ENCODE measurements at places on chromosomes 5 and 9. TPM values are rescaled to one million over a fixed set of nuclear protein-coding genes. Genes with fewer than 3 reads are reported as not detected.

DIRAS2 gene
- polyA plus RNA-seq = not detected

FIBCD1 gene
- 1.4 TPM for polyA plus RNA-seq

FNIP1 gene
- polyA plus RNA-seq = 5.3 TPM

SLC34A3 gene
- not detected for polyA plus RNA-seq

PDE6A gene
- polyA plus RNA-seq = not detected

NMUR2 gene
- polyA plus RNA-seq = not detected

TMOD1 gene
- polyA plus RNA-seq = 0.15 TPM

NRARP gene
- 0.17 TPM for polyA plus RNA-seq

PRRX2 gene
- 37.4 TPM for polyA plus RNA-seq

LTC4S gene
- polyA plus RNA-seq = 0.88 TPM

SPINK9 gene
- not detected for polyA plus RNA-seq

DNA sequence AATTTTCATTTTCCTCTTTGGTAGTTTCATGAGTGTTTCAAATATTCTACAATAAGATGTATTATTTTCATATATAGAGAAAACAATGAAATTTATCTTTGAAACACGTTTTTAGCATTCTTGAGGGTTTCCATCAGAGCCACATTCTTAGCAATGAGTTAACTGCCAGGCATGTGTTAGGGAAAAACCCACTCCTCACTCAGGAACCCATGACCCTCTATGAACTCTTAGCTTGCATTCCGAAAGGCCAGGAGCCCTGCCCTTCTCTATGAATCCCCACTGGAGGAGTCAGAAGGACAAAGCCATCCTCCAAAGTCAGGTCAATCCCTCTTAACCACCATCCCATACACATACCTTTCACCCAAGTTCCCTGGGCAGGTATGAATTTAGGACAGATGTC, 57.5 kb downstream of the ADAMTS12 start:
- DNase-seq = no peak

GRCh38 chr9:105172436-105172835, 72.0 kb upstream of the SLC44A1 start:
- no peak for DNase-seq

DNA sequence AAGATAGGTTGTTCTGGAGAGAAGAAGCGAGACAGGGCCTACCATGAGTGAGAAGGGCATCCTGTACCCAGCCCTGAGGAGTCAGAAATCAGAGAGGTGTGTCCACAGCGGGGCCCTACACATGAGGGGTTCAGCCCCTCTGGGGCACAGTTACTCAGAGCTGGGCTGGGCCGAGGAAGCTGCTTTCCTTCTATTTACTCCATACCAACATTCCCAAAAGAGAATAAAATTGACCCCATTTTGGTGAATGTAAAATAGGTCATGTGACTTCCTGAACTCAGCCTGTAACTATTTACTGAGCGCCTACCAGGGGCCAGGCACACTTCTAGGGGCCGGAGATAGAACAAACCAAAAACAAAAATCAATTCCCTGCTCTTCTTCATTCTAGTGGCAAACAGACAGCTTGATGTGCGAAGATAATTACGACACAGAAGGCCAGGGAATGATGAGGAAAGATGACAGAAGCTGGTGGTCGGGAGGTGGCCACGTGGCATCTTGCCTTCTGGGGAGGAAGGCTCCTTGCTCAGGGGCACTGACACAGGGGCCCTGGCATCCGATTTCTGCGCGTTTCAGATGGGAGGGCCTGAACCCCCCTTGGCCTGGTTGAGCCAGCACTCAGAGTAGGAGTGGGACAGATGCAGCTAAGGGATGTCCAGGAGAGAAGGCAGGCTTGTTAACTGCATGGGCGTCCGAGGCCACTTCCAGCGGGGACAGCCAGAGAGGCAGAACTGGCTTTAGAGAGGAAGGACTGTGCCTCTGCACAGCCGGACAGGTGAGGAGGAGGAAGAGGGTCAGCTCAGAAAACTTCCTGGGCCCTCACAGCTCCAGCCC, 121.8 kb downstream of the NSG2 start:
- DNase-seq = no peak

DNA sequence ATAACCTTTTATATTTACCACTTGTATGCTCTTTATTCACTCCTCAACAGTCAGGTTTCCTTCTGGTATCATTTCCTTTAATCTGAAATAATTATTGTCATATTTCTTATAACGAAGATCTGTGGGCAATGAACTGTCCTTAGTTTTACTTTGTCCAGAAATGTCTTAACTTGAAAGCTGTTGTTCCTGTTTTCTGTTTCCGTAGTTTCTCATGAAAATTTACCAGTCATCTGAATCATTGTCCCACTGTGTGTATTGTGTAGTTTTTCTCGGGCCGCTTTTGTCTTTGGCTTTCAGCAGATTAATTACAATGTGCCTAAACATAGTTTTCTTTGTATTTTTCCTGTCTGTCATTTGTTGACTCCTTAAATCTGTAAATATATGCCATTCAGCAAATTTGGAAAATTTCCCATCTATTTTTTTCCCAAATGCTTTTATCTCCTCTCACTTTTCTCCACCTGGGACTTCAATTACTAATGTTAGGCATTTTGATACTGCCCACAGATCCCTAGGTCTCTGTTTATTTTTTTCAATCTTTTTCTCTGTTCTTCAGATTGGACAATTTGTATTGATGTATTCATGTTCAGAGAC, 74.9 kb downstream of the PDE8B start:
- DNase-seq = no peak

GRCh38 chr5:123444016-123444415, 20.8 kb upstream of the CEP120 start:
- no peak for DNase-seq

GRCh38 chr9:95317893-95318211, 343 bp upstream of the FANCC start:
- no peak for DNase-seq

DNA sequence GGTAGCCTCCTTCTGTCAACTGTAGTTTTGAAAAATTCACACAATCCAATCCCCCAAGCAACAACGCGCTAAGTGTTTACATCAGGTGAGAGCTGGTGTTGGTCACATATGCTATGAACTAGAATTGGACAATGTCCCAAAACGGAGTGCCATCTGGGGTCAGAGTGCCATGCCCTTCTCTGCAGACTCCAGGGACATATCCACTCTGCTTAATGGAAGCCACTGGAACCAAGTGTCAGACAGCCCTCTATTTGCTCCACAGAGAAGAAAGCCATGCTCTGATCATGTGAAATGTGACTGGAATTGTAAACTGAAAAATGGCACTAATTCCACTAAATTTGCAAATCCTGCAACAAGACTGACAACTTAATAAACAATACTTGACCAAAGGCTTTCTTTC, 12.2 kb downstream of the ABCA1 start:
- DNase-seq = no peak

GRCh38 chr9:21070906-21071305, 6.8 kb downstream of the IFNB1 start:
- DNase-seq = no peak

GRCh38 chr9:14400658-14400995, 86.7 kb upstream of the NFIB start:
- DNase-seq = no peak

- DNase-seq = no peak
Observed at GRCh38 chr9:95177617-95178016, 139.9 kb downstream of the FANCC start.

GRCh38 chr5:140567136-140567818, 2.6 kb downstream of the SLC35A4 start:
- no peak for DNase-seq

GRCh38 chr9:111621895-111622480, 9.1 kb upstream of the DNAJC25 start:
- no peak for DNase-seq

GRCh38 chr9:113548221-113549041, 84.9 kb downstream of the RGS3 start:
- DNase-seq = no peak

GRCh38 chr5:113047234-113047633, 70.6 kb downstream of the DCP2 start:
- DNase-seq = no peak

DNA sequence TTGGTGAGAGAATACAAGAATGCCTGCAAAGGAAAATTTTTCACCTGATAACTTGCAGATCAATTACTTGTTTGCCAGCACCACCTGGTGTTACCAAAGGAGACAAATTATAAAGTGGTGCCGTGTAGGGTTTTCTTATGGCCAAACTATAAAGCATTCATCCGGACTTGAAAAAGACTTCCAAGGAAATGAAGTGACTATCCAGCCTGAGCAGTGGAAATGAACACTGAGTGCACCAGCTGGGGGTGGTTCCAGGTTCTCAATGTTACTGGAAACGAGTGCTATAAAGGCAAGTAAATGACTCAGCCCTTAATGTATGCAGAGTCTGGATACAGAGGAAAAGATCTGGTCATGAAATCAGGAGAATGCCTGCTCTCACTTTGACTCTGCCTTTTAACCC, 113.1 kb downstream of the DNAH5 start:
- DNase-seq = no peak

DNA sequence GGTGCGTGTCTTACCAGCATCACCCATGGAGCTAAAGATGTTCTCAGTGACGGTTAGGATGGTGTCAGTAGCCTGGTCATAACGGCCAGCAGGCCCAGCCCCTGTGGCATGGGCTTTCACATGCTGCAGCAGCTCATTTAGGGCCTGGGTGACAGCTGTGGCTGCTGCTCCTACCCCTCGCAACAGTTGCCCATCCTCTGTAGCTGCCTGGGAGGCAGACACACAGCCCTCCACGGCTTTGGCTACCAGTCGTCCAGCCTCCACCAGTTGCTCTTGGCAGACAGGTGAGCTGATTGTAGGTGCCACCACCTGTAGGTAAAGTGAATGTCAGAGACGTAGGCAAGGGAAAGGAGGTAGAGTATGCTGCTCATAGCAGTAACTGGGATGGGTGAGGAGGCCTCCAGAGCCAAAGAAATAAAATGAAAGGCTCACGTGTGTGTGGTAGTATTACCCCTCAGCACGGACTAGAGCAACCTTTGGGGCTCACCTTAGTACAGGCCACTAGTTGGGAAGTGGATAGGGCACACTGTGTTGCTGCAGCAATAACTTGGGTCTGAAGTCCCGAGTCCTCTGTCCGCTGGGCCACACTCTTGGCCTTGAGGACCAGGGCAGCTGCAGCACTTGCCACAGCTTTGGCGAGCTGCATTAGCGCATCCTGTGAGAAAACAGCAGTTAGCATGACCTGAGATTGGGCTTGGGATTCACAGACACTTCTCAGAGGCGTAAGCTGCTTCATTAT, 14.7 kb downstream of the TLN1 start:
- no peak for DNase-seq

DNA sequence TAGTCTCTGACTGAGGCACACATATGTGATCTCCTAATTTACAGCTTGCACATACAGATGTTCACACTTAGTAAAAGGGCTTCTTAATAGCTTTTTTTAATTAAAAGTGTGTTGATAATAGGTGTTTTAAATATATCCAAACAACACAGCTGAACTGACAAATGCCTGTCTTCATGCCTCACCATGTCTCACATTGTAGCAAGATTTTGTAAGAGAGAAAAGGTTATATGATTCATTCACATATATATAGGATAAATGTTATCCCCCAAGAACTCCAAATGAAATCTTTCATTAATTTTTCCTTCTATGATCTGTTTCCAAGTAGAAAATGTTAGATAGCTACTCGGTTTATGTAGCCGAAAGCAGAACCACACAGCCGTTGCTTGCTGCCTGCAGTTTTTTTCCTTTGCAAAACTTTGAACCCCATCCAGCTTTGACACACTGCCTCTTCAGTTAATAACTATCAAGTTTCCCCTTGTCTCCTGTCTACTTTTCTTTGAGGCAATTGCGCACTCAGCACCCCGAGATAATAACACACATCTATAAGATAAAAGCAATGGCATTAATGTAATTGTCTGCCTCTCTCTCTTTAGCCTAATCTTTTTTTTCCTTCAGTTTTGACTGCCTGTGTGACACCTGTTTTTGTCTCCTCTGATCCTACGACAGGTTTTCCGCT, 299.2 kb downstream of the BNC2 start:
- DNase-seq = no peak

DNA sequence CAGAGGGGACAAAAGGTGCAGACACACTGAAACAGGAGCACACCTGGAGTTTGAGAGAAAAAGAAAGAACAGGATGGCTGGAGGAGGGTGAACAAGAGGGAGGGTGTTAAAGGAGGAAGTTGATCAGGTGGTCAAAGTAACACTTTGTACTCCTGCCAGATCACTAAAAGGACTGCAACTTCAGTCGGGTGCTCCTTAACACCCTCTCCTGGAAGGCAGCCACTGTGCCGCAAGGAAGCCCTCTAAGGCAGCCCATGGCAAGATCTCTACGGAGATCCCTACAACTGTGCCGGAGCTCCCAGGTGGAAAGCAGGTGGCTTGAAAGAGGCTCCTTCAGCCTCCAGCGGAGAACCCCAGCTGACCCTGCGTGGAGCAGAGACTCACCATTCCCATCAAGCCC, 124.4 kb upstream of the MSX2 start:
- DNase-seq = no peak

- DNase-seq = no peak
Observed at GRCh38 chr5:148820461-148821395, 5.7 kb upstream of the ADRB2 start.
